ENCODE measurements at places on chromosomes 6 and 20. TPM values are rescaled to one million over a fixed set of nuclear protein-coding genes. Genes with fewer than 3 reads are reported as not detected.

The GLP1R gene
- total RNA-seq, result not detected

The NCOA7 gene
- 41.9 TPM for total RNA-seq

GRCh38 chr6:74902089-74902488 is 303.8 kb downstream of the COL12A1 start:
- no peaks in the 10 kb centered on the region for H3K4me1 ChIP-seq
- H3K27me3 ChIP-seq, result no peaks in the 10 kb centered on the region
- DNase-seq, result no peak

DNA sequence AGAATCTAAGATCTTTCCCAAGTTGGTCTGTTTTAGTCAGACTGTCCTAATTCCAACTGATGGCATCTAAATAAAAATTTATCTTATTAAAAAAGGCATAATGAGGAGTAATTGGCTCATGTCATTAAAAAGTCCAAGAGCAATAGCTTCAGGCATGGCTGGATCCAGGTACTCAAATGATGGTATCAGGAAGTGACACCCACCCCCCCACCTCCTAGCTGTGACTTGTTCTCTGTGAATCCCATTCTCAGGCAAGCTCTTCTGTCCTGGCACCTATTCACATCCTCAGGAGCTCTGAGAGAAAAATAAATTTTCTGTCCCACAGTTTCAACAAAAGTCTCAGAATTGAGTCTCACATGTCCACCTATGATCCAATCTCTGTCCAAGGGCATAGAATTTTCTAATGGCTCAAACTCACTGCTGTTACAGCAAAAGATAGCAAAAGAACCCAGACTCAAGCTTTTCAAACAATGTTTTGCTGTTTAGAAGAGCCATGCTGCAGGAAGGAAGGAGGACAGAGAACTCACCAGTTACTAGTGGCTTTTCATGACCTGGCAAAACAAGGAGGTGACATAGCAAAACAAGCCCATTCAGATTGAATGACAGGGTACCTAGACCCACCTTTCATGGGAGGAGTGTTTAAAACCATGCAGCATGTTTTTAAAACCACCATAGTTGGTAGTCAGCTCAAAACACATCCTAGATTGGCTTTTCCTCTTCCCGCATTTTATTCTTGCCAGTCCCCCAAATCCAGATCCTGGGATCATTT is 496.1 kb downstream of the PREX1 start:
- no peaks in the 10 kb centered on the region for H3K4me1 ChIP-seq
- H3K36me3 ChIP-seq, result no peaks in the 10 kb centered on the region
- DNase-seq, result no peak
- peaks cover 11% of the 10 kb centered on the region for H3K27me3 ChIP-seq
- H3K4me3 ChIP-seq, result no peak overlapping the region

GRCh38 chr6:39614393-39614950 is 110.7 kb downstream of the KIF6 start:
- DNase-seq, result no peak
- no peak overlapping the region for H3K27ac ChIP-seq
- H3K27me3 ChIP-seq, result no peaks in the 10 kb centered on the region
- H3K4me3 ChIP-seq, result no peak overlapping the region

DNA sequence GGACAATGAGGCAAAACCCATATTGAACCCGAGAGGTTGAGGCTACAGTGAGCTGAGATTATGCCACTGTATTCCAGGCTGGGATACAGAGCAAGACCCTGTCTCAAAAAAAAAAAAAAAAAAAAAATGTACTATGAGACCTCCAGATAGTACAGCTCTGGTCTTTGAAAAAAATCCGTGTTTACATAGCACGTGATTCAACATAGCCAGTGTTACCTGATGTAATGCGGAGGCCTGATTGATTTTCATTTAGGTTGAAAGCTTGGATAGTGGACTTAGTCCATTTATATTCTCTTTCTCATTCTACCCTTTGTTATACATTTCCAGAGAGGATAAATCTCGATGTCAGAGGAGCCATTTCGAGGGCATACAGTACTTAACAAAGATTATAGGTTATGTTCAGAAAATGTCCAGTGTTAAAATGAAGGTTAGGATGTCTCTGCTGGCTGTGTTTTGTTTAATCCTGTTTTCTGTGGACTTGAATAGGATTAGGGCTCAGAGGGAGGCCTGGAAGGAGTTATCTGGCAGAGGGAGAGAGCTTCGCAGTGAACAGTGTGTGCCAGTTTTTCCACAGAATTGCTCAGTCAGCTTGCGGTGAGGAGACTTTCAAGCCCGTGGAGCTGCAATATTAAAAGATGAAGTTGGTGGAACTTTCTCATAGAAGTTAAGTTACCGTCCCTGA is 33.9 kb upstream of the BCLAF1 start:
- no peak overlapping the region for H3K4me3 ChIP-seq
- no peak for DNase-seq
- H3K27ac ChIP-seq, result no peak overlapping the region
- no peaks in the 10 kb centered on the region for H3K4me1 ChIP-seq
- H3K36me3 ChIP-seq, result no peaks in the 10 kb centered on the region

DNA sequence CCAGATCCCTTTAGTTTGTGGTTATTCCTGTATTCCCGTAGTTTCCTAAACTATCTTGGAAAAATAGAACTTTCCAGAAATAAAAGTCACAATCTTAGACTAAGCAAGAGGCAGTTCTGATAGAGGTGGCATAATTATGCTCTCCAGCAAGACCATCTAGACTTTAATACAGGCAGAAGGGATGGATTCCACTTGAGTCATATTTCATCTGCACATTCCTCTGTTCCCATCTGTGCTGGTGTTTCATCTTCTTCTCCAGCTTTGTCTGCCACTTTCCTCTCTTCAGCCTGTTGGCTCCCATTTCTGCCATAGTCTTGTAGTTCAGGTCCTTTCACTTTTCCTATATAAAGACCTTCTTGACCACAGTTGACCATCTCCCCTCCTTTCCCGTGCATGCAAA is 102.9 kb downstream of the SOBP start:
- H3K36me3 ChIP-seq, result no peaks in the 10 kb centered on the region
- no peak for DNase-seq
- peaks cover 13% of the 10 kb centered on the region for H3K27me3 ChIP-seq
- H3K4me3 ChIP-seq, result no peak overlapping the region

DNA sequence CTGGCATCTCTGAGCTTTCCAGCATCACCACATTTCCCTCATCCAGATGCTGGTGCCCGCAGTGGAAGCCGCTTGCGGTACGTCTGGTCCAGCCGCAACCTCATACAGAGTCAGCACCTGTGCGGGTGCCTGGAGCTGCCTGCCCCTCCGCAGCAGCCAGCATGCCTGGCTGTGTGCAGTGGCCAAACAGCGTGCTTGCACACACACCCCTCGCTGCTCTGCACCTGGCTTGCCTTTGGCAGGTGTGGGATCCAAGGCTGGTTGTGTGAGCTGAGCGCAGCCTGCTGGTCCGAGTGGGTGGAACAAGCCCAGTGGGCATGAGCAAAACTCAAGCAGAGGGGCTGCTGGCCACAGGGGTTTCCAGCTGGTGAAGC is 3.1 kb upstream of the HINT3 start:
- no peak overlapping the region for H3K27ac ChIP-seq
- H3K4me3 ChIP-seq, result no peak overlapping the region
- peaks cover 16% of the 10 kb centered on the region for H3K4me1 ChIP-seq
- DNase-seq, result no peak
- no peaks in the 10 kb centered on the region for H3K36me3 ChIP-seq

- no peak for DNase-seq
- H3K27ac ChIP-seq, result no peak overlapping the region
- no peaks in the 10 kb centered on the region for H3K4me1 ChIP-seq
- H3K27me3 ChIP-seq, result no peaks in the 10 kb centered on the region
- no peak overlapping the region for H3K4me3 ChIP-seq
- H3K36me3 ChIP-seq, result no peaks in the 10 kb centered on the region
Measured at GRCh38 chr20:7728338-7728737, 211.9 kb downstream of the HAO1 start.

DNA sequence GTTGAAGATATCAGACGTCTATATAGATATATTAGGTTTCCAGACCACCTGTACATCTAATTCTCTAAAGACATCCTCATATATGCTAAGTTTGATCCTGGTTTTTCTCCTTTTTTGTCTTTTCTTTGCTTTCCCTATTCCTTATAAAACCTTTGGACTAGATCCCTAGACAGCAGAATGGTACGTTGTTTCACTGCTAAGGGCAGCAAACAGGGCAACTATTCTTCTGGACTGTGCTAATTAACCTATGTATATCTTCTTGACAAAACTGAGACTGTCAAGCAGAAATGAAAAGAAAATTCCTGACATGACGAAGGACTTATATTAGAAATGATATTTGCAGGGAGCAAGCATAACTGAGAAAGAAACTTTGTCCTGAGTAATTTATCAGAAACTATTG is 19.1 kb downstream of the ME1 start:
- no peak overlapping the region for H3K27ac ChIP-seq
- H3K36me3 ChIP-seq, result no peaks in the 10 kb centered on the region
- H3K4me3 ChIP-seq, result no peak overlapping the region

GRCh38 chr6:13072686-13073347 is 255.5 kb downstream of the TBC1D7 start:
- peaks cover 4% of the 10 kb centered on the region for H3K4me1 ChIP-seq
- H3K36me3 ChIP-seq, result no peaks in the 10 kb centered on the region
- DNase-seq, result no peak
- no peak overlapping the region for H3K4me3 ChIP-seq

GRCh38 chr6:1055015-1055921 is 256.6 kb upstream of the FOXQ1 start:
- H3K4me1 ChIP-seq, result no peaks in the 10 kb centered on the region
- H3K27ac ChIP-seq, result no peak overlapping the region
- no peak overlapping the region for H3K4me3 ChIP-seq

Measured in CD4-positive, CD25-positive, alpha-beta regulatory T cell (primary cell).